Occipital lobe (tissue), 3 donors: ENCODE measurements at places on chromosomes 1 and 21.

DNA sequence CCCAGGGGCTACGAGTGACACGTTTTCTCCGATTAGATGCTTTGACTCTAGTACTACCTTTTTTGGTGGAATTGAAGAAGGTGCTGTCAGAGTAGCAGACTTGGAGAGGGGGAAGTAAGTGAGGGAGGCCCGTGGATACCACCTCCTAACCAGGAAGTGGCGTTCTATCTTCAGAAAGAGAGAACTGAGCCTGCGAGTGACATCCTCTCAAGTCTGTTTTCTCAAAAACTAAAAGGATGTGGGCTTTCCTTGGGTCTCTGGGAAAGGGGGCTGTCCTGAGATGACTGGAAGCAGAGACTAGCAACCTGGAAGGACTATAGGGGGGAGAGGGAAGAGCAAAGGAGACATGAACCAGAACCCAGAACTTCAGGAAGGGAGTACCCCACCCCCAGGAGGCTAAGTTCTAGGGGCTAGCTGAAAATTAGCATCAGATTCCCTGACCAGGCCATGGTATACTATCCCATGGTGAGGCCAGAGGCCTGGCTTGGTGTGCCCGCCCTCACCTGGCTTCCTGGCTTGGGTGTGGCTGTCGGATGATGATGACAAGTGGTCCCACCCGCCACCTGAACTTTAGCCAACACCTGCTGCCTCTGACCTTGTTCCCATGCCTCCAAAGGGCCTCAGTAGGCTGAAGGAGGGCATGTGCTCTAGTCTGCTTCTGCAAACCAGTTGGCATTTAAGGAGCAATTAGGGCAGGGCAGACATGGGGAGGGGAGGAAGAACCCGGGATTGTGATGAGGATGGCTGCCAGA is 49.1 kb downstream of the ATP2B4 start:
- DNase-seq: no peak

DNA sequence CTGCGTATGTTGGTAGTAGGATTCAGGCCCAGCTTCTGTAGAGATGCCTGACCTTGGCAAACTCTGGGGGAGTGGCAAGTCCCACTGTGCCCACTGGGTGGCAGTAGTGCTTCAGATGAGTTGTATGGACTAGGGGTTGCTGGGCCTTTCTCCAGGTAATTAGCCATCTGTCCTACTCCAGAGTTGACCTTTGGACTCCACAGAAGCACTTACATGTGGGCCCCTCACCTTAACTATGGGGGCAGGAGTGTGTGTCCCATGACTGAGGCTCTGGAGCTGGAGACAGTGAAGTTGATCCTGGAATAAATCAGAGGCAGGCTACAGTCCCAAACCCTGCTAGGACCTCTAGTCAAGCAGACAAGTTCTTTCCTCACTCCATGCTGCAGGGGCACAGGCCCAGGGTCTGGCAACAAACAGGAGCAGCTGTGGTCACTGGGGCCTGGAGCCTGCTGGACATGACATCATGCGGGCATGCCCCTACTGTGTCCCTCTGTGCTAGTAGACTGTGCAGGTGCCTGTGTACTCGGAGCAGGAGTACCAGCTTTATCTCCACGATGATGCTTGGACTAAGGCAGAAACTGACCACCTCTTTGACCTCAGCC is 4.6 kb downstream of the DMAP1 start:
- peak; percentile 52 for DNase-seq

GRCh38 chr1:50969611-50970508 is at the start of gene CDKN2C:
Gene CDKN2C (plus strand): TSS chr1:50970245. CDS start chr1:50970369, 124 bp downstream.
- peak; percentile 58 for DNase-seq

DNA sequence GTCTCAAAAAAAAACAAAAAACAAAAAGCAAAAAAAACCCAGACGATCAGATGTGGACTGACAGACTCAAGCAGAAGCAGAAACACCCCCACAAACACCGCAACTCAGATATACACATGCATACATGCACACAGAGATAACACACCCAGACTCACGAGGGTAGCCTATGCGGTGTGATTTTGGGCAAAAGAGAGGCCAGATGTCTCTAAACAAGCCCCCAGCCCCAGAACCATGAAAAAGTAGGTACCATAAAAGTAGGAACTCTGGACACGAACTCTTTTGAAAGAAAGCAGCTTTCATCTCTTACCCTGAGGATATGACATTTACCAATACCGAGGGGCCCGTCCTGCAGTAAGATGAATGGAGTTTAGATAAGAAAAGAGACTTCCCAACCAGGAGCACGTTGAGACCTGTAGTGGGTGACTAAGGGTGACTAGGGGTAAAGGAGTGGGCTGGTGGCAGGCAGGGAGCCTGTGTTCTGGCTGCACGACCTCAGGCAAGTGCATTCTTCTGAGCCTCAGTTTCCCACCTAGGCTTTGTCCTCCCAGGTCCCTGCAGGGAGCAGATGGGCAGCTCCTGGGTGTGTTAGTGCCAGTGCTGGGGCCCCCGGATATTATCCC is 1.5 kb upstream of the TINAGL1 start:
- no peak for DNase-seq

DNA sequence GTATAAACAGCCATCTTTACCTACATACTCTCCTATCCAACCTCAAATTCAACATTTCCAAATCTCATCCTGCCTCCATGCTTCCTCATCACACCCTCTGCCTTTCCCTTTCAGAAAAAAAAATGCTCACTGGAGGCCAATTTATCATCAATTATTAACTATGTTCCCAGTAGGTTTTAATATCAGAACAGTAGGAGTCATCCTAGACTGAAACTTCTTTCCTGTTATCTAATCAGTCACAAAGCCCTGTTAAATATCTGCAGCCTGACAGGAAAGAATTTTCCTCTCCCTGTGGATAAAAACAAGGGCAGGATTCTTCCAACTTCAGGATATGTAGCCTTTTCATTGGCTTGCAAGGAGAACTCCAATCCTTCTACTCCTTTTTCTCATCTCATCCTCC is 28.4 kb downstream of the EGLN1 start:
- no peak for DNase-seq

DNA sequence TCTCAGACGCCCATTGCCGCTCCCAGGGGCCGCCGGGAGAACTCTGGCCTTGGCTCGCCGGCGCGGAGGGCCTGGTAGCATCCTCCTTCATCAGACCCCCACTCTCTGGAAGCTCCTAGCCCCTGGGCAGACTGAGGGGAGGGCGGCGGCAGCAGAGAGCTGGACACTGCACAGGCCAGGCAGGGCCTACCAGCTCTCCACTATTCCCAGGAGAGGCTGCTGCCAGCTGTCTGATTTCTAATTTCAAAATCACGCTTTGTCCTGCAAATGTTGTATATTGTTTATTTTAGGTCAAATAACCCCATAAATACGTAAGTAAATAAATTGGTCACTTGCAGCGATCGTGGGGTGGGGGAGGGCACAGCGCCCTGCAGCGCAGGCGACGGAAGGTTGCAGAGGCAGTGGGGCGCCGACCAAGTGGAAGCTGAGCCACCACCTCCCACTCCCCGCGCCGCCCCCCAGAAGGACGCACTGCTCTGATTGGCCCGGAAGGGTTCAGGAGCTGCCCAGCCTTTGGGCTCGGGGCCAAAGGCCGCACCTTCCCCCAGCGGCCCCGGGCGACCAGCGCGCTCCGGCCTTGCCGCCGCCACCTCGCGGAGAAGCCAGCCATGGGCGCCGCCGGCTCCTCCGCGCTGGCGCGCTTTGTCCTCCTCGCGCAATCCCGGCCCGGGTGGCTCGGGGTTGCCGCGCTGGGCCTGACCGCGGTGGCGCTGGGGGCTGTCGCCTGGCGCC is at the start of gene MTARC1:
TSS of gene MTARC1 (plus strand) at position 577 of the 732 bp plus-strand sequence. CDS start at position 609, 32 bp downstream.
- DNase-seq: peak; percentile 58

DNA sequence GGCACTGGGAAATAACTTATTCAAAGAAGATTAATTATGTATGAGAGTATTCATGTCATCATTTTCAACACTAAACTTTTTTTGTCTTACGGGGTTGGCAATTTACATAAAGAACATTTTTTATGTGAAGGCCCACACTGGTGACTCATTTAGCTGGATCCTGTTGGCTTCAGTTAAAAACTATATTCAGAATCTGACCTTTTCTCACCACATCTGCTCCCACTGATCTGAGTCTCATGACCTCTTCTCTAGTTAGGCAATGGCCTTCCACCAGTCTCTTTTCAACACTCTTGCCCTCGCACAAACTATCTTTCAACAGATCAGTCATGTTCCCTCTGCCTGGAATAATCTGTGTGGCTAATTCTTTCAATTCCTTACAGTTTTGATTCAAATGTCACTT is 53.4 kb downstream of the TMPRSS15 start:
- no peak for DNase-seq
